Chondrocyte (in vitro differentiated cells): ENCODE measurements at places on chromosomes 3 and 15. TPM values are rescaled to one million over a fixed set of nuclear protein-coding genes. Genes with fewer than 3 reads are reported as not detected.
A peak's percentile ranks its signal among the peaks of the same experiment; 100 is the strongest.

DNA sequence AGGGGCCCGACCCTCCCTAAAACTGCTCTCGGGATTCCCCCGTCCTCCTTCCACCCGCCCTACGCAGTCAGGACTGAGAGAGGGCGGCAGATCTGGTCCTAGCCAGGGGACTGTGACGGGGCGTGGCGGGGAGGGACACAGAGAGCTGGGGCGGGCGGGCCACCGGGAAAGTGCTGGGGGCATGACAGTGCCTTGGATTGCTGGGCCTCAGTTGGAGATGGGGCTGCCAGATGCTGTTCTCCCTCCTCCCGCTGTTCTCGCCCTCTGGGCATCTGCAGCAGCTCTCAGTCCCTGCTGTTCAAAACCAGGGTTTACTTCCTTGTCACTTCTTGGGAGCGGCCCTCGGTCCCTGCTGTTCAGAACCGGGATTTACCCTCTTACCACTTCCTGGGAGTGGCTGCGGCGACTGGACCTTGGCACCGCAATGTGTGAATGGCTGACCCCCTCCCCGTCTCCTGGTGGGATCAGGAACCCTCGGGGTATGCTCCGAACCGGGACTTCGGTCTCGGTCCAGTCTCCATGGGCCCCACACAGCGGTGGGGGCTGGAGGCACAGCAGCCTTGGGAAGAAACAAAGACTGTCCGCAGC lies 1.8 kb upstream of the RPP25 start:
- H3K4me3 ChIP-seq = peak overlapping the region; percentile 89
- H3K27ac ChIP-seq = peak overlapping the region; percentile 83
- H3K27me3 ChIP-seq = no peaks in the 10 kb centered on the region
- H3K4me1 ChIP-seq = peaks cover 44% of the 10 kb centered on the region
- H3K36me3 ChIP-seq = no peaks in the 10 kb centered on the region
- DNase-seq = no peak

Gene ZMYND10
- 0.41 to 2.0 TPM (median 1.1 TPM) in 3 replicates for total RNA-seq

DNA sequence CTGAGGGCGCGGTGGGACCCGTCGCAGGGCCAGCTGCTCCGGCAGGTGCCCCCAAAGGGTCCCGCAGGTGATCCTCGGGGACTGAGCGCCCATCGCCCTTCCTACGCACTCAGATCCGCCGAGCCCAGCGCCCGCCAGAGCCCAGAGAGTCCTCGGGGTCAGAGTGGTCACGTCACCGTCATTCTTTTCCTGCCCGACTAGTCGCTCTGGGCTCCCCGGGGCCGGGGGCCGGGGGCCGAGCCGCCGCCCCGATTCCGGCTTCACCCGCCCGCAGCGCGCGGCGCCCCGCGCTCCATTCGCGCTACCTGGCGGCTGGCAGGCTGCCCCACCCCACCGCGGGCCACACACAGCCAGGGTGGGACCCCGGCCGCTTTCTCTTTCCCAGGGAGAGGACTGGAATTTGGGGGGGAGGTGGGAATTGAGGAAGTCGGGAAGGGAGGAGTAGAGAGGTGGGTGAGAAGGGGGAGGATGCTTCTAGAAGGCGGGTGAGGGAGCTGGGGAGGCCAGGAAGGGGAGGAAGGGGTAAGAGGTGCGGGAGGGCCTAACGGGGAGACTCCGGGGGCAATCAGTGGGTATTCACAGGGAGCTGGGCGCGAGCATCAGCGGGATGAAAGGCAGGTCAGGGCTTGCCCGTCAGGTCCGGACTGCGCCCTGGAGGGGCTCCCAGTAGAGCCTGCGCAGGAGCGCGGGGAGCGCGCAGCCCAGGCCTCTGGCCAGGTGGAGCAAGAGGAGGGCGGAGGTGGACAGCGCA lies 36.1 kb upstream of the EPHB3 start:
- H3K36me3 ChIP-seq = no peaks in the 10 kb centered on the region
- H3K4me3 ChIP-seq = peak overlapping the region; percentile 64
- no peak for DNase-seq
- H3K4me1 ChIP-seq = peaks cover 22% of the 10 kb centered on the region

- H3K4me1 ChIP-seq = peaks cover 1% of the 10 kb centered on the region
- no peak overlapping the region for H3K27ac ChIP-seq
- no peak for DNase-seq
- no peak overlapping the region for H3K4me3 ChIP-seq
- peaks cover 44% of the 10 kb centered on the region for H3K36me3 ChIP-seq
These were observed 9.7 kb upstream of the FBXL22 start for GRCh38 chr15:63587527-63587926.

DNA sequence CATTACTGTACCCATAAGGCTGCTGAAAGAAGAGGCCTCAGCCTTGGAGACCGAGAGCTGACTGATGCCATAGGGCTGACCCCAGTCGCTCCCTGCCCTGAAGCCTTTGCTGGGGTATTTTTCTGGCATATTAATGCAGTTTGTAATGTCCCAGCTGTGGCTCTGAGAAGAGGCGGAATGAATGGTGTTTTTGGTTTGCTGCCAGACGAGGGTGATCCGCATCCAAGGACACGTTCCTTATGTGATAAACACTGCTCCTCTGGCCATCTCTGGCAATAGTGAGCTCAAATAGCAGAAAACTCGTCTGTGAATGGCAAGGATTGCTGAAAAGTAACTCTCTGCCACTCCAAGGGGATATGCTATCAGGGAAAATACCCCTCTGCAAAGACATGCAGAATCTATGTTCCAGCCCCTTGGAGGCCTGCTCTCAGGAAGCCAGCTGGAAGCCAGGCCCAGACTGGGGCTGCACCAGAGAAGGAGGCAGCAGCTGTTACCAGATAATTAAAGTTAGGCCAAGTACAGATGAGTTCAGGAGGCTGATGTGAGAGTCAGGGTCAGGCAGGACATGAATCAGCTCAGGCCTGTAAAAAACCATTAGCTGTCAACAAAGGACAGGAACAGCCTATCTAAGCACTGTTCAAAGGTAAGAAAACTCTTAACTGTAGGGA lies 28.9 kb upstream of the KLHL6 start:
- DNase-seq = no peak
- no peaks in the 10 kb centered on the region for H3K36me3 ChIP-seq
- H3K27ac ChIP-seq = no peak overlapping the region
- H3K27me3 ChIP-seq = peaks cover 13% of the 10 kb centered on the region
- no peak overlapping the region for H3K4me3 ChIP-seq
- peaks cover 16% of the 10 kb centered on the region for H3K4me1 ChIP-seq

GRCh38 chr15:69860921-69861320 lies 236.8 kb downstream of the TLE3 start:
- no peaks in the 10 kb centered on the region for H3K27me3 ChIP-seq
- no peak for DNase-seq
- peaks cover 34% of the 10 kb centered on the region for H3K4me1 ChIP-seq
